Aorta (tissue), 5 donors: ENCODE measurements at places on chromosomes 5 and 9. TPM values are rescaled to one million over a fixed set of nuclear protein-coding genes. Genes with fewer than 3 reads are reported as not detected.

GRCh38 chr9:89538871-89539270 lies 41.0 kb upstream of the SEMA4D start:
- H3K4me3 ChIP-seq: no peak overlapping the region
- no peaks in the 10 kb centered on the region for H3K4me1 ChIP-seq
- H3K36me3 ChIP-seq: no peaks in the 10 kb centered on the region
- no peaks in the 10 kb centered on the region for H3K27me3 ChIP-seq
- no peak for DNase-seq

DNA sequence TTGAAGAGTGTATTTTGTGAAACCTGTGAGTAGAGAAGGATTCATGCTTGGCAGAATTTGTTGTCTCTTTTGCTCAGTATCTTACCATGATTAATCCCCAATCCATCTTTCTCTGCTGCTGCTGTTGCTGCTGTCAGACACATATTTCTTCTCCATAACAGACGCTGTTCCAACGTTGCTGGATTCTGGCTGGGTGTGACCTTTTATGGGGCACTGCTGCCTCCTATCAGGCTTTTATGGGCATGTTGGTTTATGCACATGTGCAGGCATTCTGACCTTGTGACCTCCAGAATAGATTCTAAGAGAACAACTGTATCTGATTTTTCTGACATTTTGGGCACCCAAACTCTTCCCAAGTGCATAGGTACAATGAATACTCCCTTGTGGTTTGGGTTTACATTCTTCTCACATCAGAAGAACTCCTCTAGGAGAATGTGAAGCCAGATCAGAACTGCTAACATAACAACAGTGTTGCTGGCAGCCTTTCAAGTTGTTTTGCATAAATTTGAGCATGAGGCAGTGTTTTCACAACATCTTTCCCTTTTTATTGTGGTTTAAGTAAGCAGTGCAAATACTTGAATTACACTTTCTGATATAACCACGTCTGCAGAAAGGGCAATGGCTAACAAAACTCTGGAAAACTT lies 9.2 kb upstream of the ISL1 start:
- no peak overlapping the region for H3K27ac ChIP-seq
- H3K4me1 ChIP-seq: no peaks in the 10 kb centered on the region
- peaks cover 1% of the 10 kb centered on the region for H3K27me3 ChIP-seq
- DNase-seq: no peak
- H3K4me3 ChIP-seq: no peak overlapping the region

GRCh38 chr5:128097781-128098180 lies 14.2 kb downstream of the SLC12A2 start:
- H3K36me3 ChIP-seq: no peaks in the 10 kb centered on the region
- no peak for DNase-seq
- no peak overlapping the region for H3K4me3 ChIP-seq
- no peaks in the 10 kb centered on the region for H3K4me1 ChIP-seq
- H3K27me3 ChIP-seq: no peaks in the 10 kb centered on the region

DTWD2 gene
- total RNA-seq: 4.1 TPM

DNA sequence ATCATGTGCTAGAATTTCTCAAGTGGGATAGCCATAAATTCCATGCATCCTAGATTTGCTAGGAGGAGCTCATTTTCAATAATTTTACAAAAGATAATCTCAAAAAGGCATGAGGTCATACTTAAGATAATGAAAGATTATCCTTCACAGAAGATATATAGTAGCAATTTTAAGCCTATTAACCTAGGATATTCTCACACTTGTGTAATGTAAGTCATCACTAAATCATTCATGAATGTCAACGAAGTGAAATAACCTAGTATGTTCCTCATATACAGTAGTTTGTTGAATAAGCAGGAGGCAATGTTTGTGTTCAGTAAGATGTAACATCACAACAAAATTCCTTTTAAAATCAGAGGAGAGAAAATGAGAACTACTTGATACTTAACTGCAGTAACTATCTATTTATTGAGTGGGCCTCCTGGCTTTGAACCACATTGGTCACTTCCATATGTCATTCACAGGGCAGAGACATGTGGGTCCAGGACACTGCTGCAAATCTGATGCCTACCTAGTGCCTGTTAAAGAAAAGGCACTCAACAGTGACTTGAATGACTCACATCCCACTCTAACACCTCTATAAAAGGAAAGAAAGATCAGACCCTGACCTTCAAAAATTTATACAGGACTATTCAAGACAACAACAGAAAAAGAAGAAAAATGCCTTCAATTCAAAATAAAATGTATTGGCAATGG lies 8.2 kb downstream of the LIFR start:
- no peaks in the 10 kb centered on the region for H3K27me3 ChIP-seq
- peaks cover 13% of the 10 kb centered on the region for H3K4me1 ChIP-seq
- H3K4me3 ChIP-seq: no peak overlapping the region
- no peak overlapping the region for H3K27ac ChIP-seq
- H3K36me3 ChIP-seq: no peaks in the 10 kb centered on the region
- no peak for DNase-seq
